ENCODE measurements at places on chromosomes 4 and X. TPM values are rescaled to one million over a fixed set of nuclear protein-coding genes. Genes with fewer than 3 reads are reported as not detected.

The JCHAIN gene
- 13.2 TPM for total RNA-seq

The SCML2 gene
- 2.3 TPM for total RNA-seq

The CXCL8 gene
- 12.9 TPM for total RNA-seq

The CRLF2 gene
- not detected for total RNA-seq

The CC2D2A gene
- total RNA-seq = 3.6 TPM

DNA sequence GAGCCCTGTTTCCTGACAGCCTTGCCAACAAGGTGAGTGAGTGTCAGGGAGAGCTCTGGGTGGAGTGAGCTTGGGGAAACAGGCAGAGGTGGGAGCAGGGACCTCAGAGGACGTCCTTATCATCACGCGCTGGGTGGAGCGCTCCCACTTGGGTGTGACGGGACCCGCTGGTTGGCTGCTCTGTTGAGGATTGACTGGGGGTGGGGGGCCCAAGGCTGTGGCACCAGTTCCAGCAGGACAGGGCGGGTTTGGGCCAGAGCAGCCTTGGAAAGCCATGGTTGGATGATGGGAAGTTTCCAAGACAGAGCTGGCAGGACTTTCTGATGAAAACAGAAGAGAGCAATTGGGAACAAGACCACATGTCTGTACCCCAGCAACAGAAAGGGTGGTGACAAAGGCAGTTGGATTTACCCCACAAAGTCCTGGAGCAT is 3.0 kb upstream of the PCGF3 start:
- H3K27ac ChIP-seq = no peak overlapping the region
- H3K36me3 ChIP-seq = no peaks in the 10 kb centered on the region
- H3K27me3 ChIP-seq = no peaks in the 10 kb centered on the region

DNA sequence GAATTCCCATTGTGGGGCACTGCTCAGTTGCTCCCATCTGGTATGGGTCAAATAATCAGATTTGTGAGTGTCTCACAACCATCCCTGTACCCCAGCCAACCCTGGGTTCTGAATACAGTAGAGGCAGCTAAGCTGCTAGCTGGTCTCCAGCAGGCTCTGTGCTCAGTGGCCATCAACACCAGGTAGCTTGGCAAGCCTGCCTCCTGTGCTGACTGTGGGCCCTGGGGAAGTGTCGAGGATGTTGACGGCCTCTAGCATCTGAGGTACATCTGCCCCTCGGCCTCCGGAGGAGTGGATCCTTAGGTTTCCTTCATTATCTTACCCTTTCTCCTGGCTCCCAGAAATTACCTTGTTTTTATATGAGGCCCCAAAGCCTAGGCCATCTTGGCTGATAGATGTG is 13.3 kb downstream of the RNF4 start:
- DNase-seq = peak; percentile 21
- H3K27ac ChIP-seq = peak overlapping the region; percentile 51
- no peaks in the 10 kb centered on the region for H3K36me3 ChIP-seq
- no peaks in the 10 kb centered on the region for H3K27me3 ChIP-seq

GRCh38 chrX:311156-312129 is 7.2 kb downstream of the GTPBP6 start:
- no peaks in the 10 kb centered on the region for H3K27me3 ChIP-seq
- no peak overlapping the region for H3K27ac ChIP-seq
- peaks cover 44% of the 10 kb centered on the region for H3K36me3 ChIP-seq
- DNase-seq = no peak

DNA sequence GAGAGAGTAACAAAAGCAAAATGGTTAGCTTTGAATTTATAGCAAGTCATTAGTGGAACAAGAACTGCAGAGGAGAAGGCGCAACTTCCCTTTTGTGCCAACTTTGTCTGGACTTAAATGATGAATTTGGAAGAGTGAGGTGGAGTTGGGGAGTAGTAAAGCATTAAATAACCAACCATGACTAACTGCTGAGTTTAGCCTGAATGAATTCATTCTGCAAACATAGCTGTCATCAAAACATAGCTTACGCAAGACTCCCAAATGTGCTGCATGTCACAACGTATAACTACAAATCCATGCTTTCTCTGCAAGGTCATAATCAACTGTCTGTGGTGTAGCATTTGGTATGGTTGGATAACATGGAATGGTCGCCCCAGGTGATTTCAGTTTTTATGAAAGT is 75.9 kb upstream of the RPL34 start:
- H3K27ac ChIP-seq = no peak overlapping the region
- no peak for DNase-seq
- H3K27me3 ChIP-seq = no peaks in the 10 kb centered on the region
- H3K36me3 ChIP-seq = no peaks in the 10 kb centered on the region

- H3K4me3 ChIP-seq = no peak overlapping the region
- no peak for DNase-seq
- H3K27me3 ChIP-seq = no peaks in the 10 kb centered on the region
- H3K27ac ChIP-seq = no peak overlapping the region
Measured at GRCh38 chrX:127177966-127178365, 358.4 kb downstream of the PRR32 start.

DNA sequence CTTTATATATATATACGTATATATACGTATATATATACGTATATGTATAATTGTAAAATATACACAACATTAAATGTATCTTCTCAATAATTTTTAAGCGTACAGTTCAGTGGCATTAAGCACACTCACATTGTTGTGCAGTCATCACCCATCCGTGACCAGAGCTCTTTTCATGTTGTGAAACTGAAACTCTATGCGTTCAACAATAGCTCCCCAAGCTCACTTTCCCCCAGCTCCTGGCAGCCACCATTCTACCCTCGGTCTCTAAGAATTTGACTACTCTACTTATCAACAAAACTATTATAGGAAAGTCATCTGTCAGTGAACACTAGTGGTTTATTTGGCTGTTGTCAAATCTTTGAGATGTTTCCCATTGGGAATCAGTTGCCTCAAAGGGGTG is 621.8 kb upstream of the GALNT7 start:
- no peak overlapping the region for H3K27ac ChIP-seq
- no peak overlapping the region for H3K4me3 ChIP-seq
- H3K27me3 ChIP-seq = no peaks in the 10 kb centered on the region
- H3K4me1 ChIP-seq = no peaks in the 10 kb centered on the region
- DNase-seq = no peak

DNA sequence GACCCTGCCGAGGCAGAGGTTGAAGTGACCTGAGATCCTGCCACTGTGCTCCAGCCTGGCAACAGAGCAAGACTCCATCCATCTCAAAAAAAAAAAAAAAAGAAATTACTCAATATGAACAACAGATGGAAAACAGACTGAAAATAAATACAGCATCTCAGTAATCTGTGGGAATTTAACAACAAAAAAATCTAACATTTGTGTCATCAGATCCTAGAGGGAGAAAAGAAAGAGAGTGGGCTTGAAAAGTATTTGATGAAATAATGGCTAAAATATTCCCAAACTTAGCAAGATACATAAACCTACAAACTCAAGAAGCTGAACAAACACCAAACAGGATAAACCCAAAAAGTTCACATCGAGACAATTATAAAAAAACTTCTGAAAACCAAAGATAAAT is 84.7 kb downstream of the CENPC start:
- H3K4me1 ChIP-seq = no peaks in the 10 kb centered on the region
- no peak for DNase-seq
- no peaks in the 10 kb centered on the region for H3K36me3 ChIP-seq
- no peak overlapping the region for H3K4me3 ChIP-seq

DNA sequence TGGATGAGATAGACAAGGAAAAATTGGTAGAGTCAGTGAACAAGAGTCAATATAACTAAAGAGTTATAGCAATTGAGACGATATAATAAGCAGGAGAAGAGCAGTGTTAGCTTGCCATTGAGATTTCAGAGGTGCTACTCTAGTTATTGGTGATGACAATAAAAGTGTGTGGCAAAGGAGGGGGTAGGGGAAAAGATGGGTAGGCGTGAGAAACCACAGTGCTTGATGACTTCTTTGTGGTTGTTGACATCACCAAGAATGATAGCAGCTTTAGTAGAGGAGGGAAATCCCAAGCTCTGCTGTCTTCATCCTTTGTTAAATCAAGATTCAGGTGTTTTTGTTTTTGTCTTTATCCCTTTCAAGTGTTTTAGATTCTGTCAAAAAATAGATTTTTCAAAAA is 179.9 kb upstream of the PPP3CA start:
- H3K4me3 ChIP-seq = no peak overlapping the region
- DNase-seq = no peak
- no peaks in the 10 kb centered on the region for H3K27me3 ChIP-seq
- H3K4me1 ChIP-seq = no peaks in the 10 kb centered on the region
- H3K27ac ChIP-seq = no peak overlapping the region

- H3K27ac ChIP-seq = no peak overlapping the region
- no peaks in the 10 kb centered on the region for H3K4me1 ChIP-seq
- DNase-seq = no peak
- no peak overlapping the region for H3K4me3 ChIP-seq
- H3K27me3 ChIP-seq = no peaks in the 10 kb centered on the region
Measured at GRCh38 chr4:27149541-27150212, 289.0 kb downstream of the STIM2 start.

- DNase-seq = no peak
- H3K4me1 ChIP-seq = no peaks in the 10 kb centered on the region
- no peak overlapping the region for H3K27ac ChIP-seq
- H3K36me3 ChIP-seq = no peaks in the 10 kb centered on the region
Measured at GRCh38 chrX:15529165-15529564, 28.6 kb downstream of the BMX start.

GRCh38 chr4:24395937-24396336 is 188.4 kb downstream of the DHX15 start:
- H3K27me3 ChIP-seq = no peaks in the 10 kb centered on the region
- no peaks in the 10 kb centered on the region for H3K4me1 ChIP-seq
- no peaks in the 10 kb centered on the region for H3K36me3 ChIP-seq
- no peak overlapping the region for H3K4me3 ChIP-seq

- H3K4me3 ChIP-seq = no peak overlapping the region
- no peaks in the 10 kb centered on the region for H3K4me1 ChIP-seq
- DNase-seq = no peak
- H3K36me3 ChIP-seq = no peaks in the 10 kb centered on the region
- no peaks in the 10 kb centered on the region for H3K27me3 ChIP-seq
- no peak overlapping the region for H3K27ac ChIP-seq
Measured at GRCh38 chr4:54840992-54841768, 183.4 kb downstream of the KIT start.

Measured in body of pancreas (tissue), 4 donors.